ENCODE measurements at places on chromosomes 4 and X.

DNA sequence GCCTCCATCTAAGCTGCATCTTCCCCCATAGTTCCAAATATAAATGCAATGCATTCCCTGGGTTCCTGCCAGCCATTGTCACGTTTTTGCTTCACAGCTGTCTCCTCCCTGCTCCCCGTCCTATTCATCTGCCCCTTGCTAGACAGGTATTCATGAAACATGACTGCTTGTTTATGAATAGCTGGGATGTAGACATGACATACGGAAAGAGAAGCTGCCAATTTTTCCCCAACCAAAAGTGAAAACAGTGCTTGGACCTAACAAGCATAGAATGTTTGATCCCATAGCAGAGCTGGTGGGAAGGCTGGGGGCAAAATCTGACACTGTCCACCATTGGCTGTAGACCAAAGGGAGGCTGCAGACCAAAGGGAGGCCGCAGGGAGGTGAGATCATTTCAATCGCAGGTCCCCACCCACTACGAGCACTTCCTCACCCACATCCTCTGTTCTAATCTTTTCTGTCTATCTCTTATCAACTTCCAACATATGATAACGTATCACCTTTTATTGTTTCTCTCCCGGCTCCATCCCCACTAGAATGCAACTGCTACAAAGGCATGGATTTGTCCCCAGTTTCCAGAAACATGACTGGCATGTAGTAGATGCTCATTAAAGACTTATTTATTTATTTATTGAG, 8.5 kb upstream of the GYG2 start:
- no peak for DNase-seq

GRCh38 chr4:101031971-101032370, 315.4 kb downstream of the PPP3CA start:
- no peak for DNase-seq

GRCh38 chr4:67106861-67107460, 438.3 kb downstream of the CENPC start:
- no peak for DNase-seq

- DNase-seq: no peak
Observed at GRCh38 chrX:131279197-131279596, 9.9 kb downstream of the IGSF1 start.

All from activated effector memory CD4-positive, alpha-beta T cell treated with anti-CD3 and anti-CD28 coated beads, Interleukin-2, amount 50 U/mL, for 16 hours (primary cell).